ENCODE measurements at places on chromosomes 5 and 9.

DNA sequence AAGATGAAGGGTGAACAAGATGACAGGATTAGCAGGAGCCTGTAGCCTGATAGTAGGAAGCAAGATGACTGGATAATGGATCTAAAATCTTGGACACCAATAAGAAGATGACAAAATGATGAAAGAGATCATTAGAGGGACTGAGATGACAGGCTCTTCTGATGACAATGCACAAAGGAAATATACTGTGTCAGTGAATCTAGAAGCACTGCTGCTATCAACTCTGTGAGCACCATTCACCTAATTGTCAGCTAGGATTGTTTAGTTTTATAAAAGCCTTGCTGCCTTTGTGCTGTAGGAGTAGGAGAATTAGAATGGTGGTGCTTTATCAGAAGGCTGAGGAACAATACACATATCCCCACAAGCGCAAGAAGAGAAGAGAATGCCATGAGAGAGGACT is 1127.8 kb downstream of the DTWD2 start:
- DNase-seq, result no peak

DNA sequence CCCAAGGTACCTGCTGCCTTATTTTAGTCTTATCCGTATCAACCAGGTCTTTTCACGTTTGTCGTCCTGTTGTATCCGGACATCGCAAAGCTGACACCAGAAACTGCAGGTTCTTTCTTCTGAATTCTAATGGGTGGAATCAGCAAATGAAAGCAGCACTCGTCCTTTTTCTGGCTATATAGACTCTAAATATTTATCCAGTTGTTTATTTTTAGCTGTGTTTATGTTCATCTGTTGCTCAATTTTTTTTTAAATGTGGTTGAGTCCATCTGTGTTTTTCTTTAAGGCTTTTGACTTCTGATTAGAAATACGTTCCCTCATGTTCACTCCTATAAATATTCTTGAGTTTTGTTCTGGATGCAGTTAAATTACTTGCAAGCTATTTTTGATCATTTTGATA is 831.7 kb downstream of the MTRR start:
- no peak for DNase-seq

- no peak for DNase-seq
Measured at GRCh38 chr9:126459965-126460843, 133.6 kb downstream of the MVB12B start.

GRCh38 chr5:124584991-124585715 is 161.3 kb downstream of the ZNF608 start:
- DNase-seq, result no peak

DNA sequence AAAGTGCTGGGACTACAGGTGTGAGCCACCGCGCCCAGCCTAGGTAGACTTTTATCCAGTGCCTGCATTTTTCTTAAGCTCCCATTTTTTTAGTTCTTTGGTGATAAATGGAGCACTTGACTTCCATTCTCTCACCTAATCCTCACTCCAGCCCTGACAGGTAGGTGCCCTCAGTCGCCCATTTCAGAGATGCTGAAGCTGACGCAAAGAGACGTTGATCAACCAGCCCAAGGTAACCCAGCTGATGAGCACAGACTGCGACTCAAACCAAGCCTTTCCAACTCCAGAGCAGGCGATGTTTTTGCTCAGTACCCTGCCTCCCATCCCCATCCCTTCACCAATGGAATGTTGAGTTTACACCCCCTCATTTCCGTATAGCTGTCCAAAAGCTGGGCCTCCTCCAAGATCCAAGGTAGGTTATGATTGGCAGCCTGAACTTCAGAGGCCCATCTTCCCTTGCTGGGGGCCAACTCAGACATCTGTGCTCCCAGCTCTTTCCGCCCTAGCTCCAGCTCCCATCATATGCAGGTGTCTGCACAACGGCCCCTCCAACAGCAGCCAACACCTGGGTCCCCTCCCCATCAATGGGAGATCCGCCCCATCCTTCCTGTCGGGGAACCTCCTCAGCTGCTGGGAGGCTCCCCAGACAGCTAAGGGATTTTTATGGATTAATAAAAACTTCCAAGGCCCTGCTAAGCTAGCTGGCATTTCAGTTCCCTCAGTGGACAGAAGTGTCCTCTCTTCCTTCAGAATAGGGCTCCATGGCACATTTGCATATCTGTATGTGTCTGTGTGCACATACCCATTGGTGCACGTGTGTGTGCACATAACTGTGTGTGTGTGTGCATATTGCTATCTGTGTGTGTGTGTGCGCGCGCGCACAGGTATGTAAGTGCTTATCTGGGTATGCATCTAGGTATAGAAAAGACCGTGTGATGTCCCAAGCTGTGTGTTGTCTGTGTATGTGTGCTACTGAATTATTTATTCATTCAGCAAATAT is 39.3 kb upstream of the VDAC1 start:
- no peak for DNase-seq

- DNase-seq, result no peak
Measured at GRCh38 chr9:82761027-82761426, 301.9 kb downstream of the RASEF start.

DNA sequence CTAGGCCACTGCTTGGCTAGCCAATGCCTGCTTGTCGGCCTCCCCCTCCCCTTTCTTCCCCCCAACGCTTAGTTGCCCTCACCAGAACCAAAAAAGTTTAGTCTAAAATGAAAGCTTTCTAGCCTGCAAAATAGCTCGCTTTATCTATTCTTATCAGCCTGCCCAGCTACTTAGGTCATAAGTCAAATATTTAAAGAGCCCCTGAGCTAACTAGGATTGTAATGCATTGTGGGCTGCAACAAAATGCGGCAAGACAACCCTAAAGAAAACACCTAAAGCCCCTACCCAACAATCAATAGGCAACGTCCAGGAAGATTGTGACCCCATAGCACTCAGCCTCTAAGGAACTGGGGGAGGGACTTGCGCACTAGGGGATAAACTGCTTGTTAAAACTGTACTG is 38.6 kb upstream of the PCSK5 start:
- DNase-seq, result no peak

DNA sequence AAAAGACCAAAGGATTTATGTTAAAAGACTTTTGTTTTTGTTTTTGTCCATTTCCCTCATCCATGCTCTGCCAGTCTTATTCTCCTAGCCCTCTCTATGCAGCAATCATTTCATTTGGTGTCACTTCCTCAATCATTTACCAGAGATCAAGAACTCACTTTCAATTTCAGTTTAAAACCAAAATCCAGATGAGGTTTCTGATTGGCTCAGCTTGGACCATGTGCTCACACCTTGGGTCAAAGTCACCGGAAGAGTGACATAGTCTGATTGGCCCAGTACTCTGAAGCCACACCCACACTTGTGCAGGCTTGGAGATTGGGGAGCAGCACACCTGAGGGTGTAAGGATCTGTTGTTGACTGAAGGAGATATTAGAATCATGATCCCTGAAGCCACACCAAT is 79.6 kb downstream of the TLR4 start:
- DNase-seq, result no peak

- peak; percentile 41 for DNase-seq
Measured at GRCh38 chr9:127568971-127569885, 42.8 kb upstream of the STXBP1 start.

- DNase-seq, result no peak
Measured at GRCh38 chr9:113152699-113153098, 1.9 kb downstream of the SLC31A2 start.

DNA sequence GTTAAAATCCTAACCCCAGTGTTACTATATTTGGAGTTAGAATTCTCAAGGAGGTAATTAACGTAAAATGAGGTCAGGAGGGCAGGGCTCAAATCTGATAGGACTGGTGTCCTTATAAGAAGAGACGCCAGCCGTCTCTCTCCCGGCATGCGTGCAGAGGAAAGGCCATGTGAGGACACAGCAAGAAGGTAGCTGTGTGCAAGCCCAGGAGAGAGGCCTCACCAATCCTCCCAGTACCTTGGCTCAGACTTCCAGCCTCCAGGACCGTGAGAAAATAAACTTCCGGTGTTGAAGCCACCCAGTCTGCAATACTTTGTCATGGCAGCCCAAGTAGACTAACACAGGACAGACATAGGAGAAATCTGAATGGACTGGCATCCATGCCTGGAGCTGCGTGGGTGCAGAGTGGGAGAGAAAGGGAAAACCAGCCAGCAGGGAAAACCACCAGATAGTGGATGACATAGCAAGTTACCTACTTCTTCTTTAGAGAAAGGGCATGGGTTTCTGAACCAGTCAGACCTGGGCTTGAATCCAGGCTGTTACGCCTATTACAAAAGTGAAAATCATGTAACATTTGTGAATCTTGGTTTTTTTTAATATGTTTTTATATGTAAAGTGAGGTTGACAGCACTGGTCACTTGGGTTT is 89.2 kb downstream of the FSTL4 start:
- no peak for DNase-seq

DNA sequence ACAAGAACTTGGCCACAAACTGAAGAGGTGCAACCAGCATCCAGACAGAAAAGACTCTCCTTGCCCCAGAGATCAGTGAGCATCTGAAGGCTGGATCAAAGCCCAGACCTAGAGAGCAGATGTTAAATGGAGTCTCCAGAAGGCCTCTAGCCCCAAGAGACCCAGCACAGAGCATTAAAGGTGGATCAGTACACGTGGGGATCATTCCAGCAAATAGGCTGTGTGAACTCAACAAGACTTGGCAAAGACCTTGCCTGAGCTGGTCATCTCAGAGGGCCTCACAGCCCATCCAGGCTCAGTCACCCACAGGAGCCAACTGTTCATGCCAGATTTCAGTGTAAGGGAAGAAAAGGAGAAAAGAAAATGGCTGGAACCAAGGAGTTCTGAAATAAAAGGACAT is 214.0 kb downstream of the ENC1 start:
- DNase-seq, result no peak

GRCh38 chr5:90983148-90983547 is 400.0 kb downstream of the ARRDC3 start:
- no peak for DNase-seq

DNA sequence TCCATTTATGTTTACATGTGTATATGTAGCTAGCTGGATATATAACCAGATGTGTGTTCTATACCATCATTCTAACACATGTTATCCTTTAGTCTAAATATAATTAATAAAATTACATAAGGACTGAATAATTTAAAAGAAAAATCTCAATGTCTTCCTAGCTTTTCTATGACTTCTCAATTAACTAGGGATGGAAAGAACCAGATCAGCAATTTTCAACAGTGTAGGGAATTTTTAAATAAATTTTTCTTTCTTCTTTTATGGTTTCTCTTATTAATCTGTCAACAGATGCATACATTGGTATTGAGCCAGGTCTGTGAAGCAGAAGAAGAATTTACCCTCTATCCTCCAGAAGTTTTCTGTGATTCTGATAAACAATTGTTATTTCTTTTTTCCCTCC is 2180.4 kb upstream of the C9orf72 start:
- no peak for DNase-seq

GRCh38 chr5:14775857-14776256 is 95.7 kb downstream of the ANKH start:
- no peak for DNase-seq

- no peak for DNase-seq
Measured at GRCh38 chr9:127279717-127280285, 15.2 kb downstream of the GARNL3 start.

- no peak for DNase-seq
Measured at GRCh38 chr5:119651486-119651885, 22.1 kb downstream of the FAM170A start.

GRCh38 chr5:72448368-72448767 is 58.8 kb downstream of the ZNF366 start:
- DNase-seq, result no peak

GRCh38 chr9:108655818-108656217 is 200.0 kb downstream of the ACTL7B start:
- no peak for DNase-seq

DNA sequence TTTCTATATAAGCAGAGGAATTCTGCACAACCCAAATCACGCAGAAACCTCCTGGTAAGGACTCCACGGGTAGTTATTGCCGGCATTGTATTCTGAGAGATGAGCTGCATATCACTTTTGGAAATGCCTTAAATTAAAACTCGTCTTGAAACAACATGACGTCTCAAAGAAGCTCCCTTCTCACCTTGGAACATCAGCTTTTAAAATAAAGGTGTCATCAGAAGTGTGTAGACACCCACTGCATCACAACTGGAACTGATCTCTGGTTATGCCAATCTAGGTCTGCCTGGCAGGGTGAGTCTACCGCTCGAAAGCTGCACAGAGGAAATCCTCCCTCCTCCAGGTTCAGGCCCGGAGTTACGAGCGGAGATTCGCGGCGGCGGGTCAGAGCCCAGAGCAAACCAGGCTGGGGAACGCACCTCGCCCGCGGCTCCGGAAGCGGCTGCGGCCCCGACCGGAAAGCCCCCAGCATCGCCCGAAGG is 974 bp upstream of the SLC12A2 start:
- DNase-seq, result no peak

- DNase-seq, result no peak
Measured at GRCh38 chr9:111193095-111193494, 136.9 kb downstream of the OR2K2 start.

GRCh38 chr5:135465391-135466122 is 13.4 kb upstream of the TIFAB start:
- no peak for DNase-seq

DNA sequence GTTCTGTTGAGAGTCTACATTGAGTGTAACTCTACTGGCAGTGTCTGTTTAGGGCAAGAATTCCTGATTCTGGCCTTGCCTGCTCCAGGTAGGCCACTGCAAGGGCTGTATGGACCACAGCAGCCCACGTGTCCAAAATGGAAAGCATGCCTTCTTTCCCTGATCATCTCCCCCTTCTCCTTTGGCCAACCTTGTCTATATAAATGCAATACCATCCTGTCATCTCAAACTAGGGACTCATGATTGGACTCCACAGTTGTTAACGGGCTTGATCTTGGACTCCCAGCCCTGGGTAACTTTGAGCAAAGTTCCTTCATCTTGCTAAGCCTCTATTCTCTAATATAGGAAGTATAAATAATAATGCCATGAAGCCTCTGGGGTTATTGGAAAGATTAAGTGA is 533.6 kb downstream of the BNC2 start:
- DNase-seq, result no peak

GRCh38 chr5:16548115-16548514 is 68.7 kb downstream of the RETREG1 start:
- DNase-seq, result no peak

DNA sequence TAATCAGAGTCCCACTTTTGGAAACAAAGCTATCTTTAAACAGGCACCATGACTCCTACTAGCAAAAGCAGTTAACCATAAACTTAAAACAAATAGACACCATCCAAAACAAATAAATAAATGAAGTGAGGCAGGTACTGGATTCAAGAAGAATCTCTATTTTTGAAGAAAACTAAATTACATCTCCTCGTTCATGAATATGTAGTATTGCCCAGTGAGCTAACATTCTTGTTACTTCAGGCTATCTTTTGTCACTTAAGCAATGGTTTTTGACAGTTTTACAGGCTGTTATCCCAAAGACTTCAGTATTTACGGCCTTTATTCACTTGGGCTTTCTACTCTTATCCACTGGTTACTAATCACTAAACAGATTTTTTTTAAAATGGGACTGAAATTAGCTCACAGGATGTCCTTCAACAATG is 242.5 kb downstream of the MLLT3 start:
- no peak for DNase-seq

DNA sequence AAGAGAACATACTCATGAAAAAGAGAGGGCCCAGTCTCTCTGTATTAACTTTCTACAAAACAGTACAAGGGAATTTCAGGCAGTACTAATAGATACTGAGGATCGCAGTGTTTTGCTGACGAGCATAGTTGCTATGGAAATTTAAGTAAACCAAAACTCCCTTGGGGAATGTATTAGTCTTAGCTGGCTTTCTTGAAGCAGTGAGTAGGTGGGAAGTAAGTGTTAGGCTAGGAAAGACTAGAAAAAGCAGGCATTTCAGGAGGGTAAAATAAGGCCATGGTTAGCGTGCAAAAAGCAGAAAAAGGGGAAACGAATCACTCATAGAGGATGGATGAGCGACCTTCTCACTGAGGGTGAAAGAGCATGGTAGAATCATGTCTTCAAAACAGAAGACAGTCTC is 84.3 kb upstream of the ACTBL2 start:
- DNase-seq, result no peak

- DNase-seq, result no peak
Measured at GRCh38 chr9:113599646-113600022, 136.1 kb downstream of the RGS3 start.
